ENCODE measurements at places on chromosomes 7 and 10.

- DNase-seq, result no peak
Measured at GRCh38 chr7:27532314-27532713, 130.4 kb downstream of the HIBADH start.

DNA sequence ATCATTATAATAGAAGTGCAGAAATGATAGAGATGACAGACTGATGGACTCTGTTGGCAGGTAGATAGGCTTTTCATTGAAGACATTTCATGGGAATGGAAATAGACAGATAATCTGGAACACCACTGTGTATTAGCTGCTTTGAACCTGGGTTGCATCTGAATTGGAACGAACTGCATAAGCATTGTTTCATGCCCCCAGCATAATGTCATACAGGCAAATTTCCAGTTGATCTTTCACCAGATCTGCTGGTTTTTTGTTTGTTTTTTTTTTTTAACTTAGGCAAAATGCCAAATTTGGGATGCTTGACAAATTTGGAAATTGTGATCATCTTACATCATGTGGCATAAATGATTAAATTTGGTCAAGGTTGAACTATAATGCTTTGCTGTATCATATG lies 172.1 kb upstream of the AOAH start:
- no peak for DNase-seq

DNA sequence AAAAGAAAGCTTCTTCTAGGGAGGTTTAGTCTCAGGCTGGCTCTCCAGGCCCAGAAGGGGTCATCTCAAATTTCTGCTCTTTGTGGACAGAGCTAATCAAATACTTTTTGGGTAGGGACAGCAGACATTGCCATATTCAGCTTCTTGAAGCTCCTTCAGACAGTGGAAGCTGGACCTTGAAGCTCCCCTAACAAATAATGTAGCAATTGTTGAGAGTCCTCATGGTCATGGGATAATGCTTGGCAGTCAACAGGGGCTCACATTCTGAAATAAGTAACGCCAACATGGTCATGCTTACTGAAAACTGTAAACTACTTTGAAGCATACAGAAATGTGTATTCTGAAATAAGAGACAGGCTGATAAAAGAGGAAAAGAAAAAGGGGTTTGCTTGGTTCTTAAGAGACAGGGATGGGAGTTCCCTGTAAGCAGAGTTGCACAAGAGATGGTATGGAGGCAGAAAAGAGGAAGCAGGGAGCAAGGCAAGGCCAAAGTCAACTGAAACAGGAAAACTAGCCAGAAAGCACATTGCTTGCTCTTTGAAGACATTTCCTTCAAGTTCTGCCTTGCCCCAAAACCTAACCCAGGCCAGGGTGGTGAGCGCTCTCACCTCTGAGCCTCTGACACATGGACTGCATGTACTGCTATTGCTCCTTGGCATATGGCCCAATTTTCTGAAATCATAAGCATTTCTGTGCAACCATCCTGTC lies 53.1 kb upstream of the KMT2E start:
- DNase-seq, result no peak

DNA sequence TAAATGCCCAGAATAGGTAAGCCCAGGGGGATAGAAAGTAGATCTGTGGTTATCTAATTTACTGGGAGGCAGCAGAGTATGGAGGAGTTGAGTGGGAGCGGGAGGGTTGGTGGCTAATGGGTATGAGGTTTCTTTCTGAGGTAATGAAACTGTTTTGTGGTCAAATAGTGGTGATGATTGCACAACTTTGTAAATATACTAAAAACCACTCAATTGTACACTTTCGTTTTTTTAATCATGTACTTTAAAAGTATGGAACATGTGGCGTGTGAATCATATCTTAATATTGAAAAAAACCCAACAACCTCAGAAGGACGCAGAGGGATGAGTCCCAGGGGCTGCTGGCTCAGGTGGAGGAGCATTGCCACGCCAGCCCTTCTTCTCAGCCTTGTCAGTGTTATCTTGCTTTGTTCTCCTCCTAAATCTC lies 118.1 kb downstream of the WDR11 start:
- no peak for DNase-seq

GRCh38 chr10:73110345-73110849 lies at the start of gene NUDT13:
TSS of gene NUDT13 (plus strand) at chr10:73110455. CDS start at chr10:73114366, 3,911 bp downstream.
- DNase-seq, result no peak

DNA sequence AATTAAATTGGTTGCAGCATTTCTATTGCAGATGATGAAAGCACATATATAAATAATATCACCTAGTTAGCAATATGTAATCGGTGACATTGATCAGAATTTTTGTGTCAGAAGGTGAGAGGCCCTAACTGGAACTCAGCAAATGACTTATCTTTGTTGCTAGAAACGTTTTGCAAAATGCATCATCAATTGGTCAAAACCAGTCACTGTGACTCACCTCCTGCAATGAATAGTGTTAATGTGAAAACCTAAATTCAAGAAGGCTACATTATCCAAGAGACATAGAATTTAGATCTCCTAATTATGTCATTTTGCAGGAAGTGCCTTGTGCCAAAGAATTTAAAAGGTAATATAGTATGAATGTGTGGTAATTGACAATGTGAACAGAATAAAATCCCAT lies 9.8 kb upstream of the PNLIPRP3 start:
- no peak for DNase-seq

- no peak for DNase-seq
Measured at GRCh38 chr10:79054203-79055099, 14.3 kb upstream of the ZMIZ1 start.

DNA sequence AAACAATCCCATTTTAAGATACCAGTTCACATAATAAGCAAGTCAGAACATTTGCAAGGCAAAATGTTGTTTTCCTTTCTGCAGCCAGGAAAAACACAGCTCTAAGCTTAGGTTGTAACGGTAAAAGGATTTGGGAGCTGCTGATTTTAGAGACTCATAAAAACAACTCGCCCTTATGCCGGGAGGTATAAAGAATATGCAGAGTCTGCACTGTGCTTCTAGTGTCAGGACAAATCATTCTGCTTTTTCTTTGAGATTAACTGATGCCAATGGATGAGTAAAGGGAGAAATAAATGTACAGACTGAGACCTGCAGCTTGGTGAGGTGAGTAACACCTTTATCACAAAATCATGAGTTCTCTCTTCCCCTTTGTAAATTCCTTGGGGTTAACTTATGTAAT lies 2.0 kb upstream of the SFR1 start:
- DNase-seq, result no peak

GRCh38 chr10:15241306-15241705 lies 72.8 kb upstream of the NMT2 start:
- DNase-seq, result no peak

- DNase-seq, result no peak
Measured at GRCh38 chr10:89428877-89429276, 14.5 kb downstream of the IFIT5 start.

DNA sequence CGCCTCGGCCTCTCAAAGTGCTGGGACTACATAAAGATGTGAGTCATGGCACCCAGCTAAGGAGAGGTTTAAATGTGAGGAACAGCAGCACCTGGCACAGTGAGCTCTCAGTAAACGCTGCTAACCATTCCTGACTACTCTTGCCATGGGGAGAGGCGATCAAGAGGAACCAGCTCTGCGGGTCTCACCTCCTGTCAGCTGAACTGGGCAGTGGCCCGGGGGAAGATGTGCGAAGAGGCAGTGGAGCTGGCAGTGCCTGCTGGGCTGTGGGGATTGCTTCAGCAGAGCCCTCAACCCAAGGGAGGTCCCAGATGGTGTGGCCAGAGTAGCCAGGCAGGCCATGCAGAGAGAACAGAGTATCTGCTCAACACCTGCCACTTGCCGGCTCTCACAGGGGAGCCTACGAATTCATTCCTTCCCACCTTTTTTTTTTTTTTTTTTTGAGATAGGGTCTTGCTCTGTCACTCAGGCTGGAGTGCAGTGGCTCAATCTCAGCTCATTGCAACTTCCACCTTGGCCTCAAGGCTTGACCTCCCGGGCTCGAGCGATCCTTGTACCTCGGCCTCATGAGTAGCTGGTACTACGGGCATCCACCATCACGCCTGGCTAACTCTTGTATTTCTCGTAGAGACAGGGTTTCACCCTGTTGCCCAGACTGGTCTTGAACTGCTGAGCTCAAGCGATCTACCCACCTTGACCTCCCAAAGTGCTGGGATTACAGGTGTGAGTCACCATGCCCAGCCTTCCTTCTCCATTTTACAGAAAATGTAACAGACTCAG lies 6.8 kb downstream of the POLM start:
- no peak for DNase-seq

GRCh38 chr10:121078036-121078435 lies 226.9 kb downstream of the WDR11 start:
- DNase-seq, result no peak

DNA sequence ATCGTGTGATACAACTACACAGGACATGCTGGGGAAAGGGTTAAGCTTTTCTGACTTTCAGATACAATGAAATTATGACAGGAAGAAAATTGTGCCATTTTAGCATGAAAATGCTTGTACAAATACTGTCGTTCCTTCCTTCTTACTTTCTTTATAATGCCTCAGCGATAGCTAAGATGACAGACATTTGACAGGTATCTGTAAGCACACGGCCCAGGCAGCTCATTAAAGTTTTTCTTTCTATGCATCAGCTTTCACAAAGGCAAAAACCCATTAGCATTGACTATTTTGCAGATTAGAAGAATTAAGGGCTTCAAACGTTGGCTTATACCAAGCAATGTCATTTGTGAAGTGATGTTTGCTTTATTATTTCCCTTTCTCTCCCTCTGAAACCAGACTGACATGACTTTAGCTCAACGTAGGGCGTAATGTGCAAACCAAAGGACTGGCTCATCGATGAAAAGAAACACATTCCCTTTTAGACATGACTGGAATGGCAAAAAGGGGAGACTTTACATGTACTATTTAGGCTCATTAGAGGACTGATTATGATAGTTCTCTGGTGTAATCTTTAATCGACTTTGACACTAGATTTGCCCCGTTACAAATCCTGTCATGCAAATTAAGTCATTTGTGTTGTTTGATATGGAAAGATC lies 258.4 kb upstream of the SP8 start:
- no peak for DNase-seq

DNA sequence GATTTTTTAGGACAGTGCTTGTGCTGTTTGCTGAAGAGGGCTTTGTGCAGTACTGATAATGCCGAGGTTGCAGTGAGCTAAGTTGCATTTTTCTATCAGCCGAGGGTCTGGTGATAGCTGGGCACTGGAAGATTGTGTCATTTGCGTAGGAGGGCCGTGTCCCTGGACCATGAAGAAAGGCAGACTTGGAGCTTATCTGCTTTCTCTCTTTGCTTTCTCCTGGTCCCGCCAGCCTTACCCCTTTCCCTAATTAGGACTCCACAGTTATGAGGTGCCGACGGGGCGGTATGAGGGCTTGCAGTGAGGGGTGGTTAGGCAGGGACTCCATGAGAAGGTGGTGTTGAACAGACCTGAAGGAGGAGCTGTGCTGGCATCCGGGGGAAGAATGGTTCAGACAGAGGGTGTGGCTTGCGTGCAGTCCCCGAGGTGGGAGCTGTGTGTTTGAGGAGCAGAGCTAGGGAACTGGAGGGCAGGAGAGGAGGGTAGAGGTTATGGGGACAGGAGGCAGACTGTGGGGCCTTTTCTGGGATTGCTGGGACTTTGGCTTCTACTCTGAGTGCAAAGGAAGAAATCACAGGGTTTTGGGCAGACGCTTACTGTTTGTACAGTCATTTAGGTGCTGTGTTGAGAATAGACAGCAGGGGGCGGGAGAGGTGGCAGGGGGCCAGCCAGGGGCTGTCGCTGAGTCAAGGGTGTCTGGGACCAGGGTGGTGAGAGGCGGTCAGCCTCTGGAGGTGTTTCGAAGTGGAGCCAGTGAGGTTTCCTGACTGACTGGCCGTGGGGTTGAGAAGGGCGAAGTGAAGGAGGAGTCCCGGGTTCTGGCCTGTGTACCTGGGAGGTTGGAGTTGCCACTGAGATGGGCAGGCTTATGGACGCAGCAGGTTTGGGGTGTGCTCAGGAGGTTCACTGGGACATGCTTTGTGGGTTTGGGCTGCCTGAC lies 43.4 kb downstream of the PRF1 start:
- peak; percentile 53 for DNase-seq

GRCh38 chr7:36958111-36958733 lies 233.9 kb upstream of the AOAH start:
- no peak for DNase-seq

DNA sequence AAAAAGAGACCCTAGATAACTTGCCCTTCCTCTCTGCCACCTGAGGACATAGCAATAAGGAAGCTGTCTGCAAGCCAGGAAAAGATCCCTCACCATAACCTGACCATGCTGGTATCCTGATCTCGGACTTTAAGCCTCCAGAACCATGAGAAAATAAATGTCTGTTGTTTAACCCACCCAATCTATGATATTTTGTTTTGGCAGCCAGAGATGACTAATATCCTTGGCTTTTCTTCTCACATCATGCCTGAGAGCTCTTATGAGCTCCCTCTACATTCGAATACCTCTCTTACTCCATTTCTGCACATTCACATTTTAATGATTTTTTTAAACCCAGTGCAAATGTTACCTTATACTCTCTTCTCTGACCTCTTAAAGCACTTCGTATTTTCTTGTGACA lies 214.0 kb upstream of the CHRM2 start:
- no peak for DNase-seq

GRCh38 chr7:46054272-46054671 lies 133.2 kb upstream of the IGFBP3 start:
- DNase-seq, result no peak

- no peak for DNase-seq
Measured at GRCh38 chr7:4210821-4211220, 471.3 kb upstream of the FOXK1 start.

GRCh38 chr7:10632712-10633111 lies 341.0 kb upstream of the PHF14 start:
- DNase-seq, result no peak

GRCh38 chr10:59748834-59749233 lies 4.4 kb downstream of the MRLN start:
- no peak for DNase-seq

- no peak for DNase-seq
Measured at GRCh38 chr7:78139335-78139734, 340.8 kb downstream of the PHTF2 start.

- DNase-seq, result no peak
Measured at GRCh38 chr7:127885843-127886242, 145.4 kb downstream of the LRRC4 start.

GRCh38 chr7:81854518-81854917 lies 84.7 kb upstream of the HGF start:
- DNase-seq, result no peak

DNA sequence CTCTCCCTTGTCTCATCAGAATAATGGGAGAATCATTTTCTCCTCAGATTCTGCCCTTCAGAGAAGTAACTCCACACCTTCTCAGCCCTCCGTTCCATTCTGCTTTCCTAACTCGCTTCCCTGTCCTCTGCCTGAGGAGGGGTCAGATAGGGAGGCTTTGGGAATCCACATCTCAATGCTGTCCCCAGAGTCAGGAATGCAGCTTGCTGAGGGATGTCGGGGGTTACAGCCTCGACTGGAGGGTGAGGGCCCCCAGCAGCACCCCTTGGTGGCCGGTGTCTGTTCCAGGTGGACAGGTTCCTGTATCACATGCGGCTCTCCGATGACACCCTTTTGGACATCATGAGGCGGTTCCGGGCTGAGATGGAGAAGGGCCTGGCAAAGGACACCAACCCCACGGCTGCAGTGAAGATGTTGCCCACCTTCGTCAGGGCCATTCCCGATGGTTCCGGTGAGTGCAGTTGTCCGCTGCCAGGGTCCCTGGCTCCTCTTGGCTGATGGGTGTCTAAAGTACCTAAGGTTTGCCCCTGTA lies 6.9 kb downstream of the HKDC1 start:
- no peak for DNase-seq

- no peak for DNase-seq
Measured at GRCh38 chr10:30472414-30473155, 38.6 kb downstream of the MAP3K8 start.

GRCh38 chr10:132833421-132834111 lies 47.6 kb upstream of the NKX6-2 start:
- DNase-seq, result no peak
